NCI-H1092 treated with DMSO at 0.1 percent for 48 hours (cell line): ENCODE measurements at places on chromosomes 5 and 9.

GRCh38 chr9:124102363-124102762, 90.8 kb downstream of the LHX2 start:
- DNase-seq = no peak

GRCh38 chr9:12798066-12798770, 23.4 kb downstream of the LURAP1L start:
- DNase-seq = peak; percentile 19

GRCh38 chr5:27854243-27854852, 816.0 kb upstream of the CDH9 start:
- DNase-seq = no peak

DNA sequence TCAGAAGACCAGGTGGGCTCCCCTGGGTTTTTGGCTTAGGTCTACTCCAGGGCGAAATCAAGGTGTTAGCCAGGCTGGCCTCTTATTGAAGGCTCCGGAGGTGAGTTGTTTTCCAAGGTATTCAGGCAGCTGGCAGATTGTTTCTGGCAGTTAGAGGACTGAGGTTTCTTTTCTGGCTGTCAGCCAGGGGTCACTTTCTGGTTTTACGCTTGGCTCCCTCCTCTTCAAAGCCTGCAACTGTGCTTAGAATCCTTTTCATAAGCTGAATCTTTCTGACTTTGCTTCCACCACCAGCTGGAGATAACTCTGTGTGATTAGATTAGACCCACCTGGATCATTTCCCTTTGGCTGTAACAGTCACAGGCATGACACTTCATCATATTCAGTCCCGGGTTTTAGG, 24.6 kb downstream of the RFK start:
- peak; percentile 97 for DNase-seq

GRCh38 chr5:2320611-2321010, 430.9 kb downstream of the IRX2 start:
- DNase-seq = no peak

DNA sequence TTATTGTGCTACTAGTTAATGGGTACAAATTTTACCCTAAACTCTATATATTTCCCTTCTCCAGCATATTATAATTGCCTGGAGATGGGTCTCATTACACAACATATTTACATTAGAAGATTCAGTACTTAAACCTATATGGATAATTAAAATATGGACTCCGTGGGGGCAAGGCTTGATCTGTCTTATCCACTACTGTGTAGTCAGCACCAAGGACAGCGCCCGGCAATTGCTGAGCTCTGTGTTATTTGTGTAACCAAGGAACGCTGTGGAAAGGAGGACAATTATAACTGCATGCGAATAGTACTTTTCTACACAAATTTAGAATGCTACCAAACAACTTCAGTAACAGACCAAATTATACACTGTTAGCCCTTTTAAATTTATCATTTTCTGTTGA, 77.7 kb downstream of the DNAH5 start:
- no peak for DNase-seq

DNA sequence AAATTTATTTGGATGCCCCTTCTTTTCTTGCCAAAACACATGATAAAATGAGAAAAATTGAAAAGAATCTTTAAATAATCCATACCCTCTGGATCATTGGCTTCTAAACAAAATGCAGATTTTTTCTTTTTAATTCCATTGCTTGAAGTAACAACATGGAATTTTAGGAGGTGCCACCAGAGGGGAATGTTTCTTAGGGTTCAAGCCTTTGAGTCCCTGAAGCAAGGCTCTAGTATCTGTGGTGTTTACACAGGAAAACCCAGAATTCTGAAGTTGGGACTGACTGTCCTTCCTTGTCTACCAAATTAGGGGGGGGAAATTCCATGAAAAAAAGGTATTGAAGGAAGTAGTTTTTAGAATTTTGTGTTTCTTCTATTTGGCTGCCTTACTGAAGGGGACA, 69.4 kb downstream of the LMNB1 start:
- no peak for DNase-seq

DNA sequence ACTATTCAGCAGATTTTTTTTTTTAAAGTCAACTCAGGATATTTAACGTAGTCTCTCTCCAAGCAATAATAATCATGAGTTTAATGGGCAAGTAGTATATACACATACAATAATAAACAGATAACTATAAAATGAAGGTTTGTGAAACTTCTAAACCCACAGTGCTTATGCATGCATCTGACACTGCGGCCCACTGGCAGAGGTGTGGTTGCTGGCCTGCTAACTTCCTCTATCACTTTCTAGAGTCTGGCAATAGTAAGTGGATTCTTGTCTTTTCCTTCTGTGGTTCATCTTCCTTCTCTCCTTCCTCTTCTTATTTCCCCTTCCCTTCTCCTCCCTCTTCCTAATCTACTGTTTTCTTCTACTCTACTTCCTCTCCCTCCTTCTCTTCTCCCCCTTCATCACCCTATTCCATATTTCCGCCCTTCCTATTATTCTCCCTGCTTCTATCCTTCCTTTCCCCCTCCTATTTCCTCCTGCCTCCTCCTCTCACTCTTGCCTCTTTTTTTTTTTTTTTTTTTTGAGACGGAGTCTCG, 18.6 kb upstream of the AGXT2 start:
- DNase-seq = no peak

- no peak for DNase-seq
These were observed 937.2 kb upstream of the DMAC1 start for GRCh38 chr9:8736805-8737204.

GRCh38 chr5:1498623-1499416, 24.9 kb downstream of the LPCAT1 start:
- no peak for DNase-seq

- DNase-seq = no peak
These were observed 90.6 kb upstream of the SAP30L start for GRCh38 chr5:154355129-154355611.

- no peak for DNase-seq
These were observed 480.6 kb downstream of the NR2F1-AS1 start for GRCh38 chr5:93100428-93100827.

DNA sequence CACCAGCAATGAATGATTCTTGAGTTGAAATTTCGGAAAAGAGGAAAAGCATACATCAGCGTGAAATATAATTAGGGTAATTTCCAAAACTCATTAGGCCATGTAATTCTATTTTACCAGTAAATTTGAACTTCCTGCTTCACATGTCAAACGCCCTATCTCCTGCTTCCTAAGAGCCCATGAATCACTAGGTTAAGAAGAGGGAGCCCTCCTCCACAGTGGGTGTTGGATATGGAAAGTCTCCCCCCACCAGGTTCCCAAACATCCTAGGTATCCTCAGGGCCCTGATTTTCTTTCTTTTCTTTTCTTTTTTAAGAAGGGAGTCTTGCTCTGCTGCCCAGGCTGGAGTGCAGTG, 115.2 kb downstream of the SUSD1 start:
- DNase-seq = no peak

GRCh38 chr5:1966461-1966860, 83.7 kb upstream of the IRX4 start:
- no peak for DNase-seq

GRCh38 chr5:3161672-3162071, 410.2 kb upstream of the IRX2 start:
- DNase-seq = no peak

DNA sequence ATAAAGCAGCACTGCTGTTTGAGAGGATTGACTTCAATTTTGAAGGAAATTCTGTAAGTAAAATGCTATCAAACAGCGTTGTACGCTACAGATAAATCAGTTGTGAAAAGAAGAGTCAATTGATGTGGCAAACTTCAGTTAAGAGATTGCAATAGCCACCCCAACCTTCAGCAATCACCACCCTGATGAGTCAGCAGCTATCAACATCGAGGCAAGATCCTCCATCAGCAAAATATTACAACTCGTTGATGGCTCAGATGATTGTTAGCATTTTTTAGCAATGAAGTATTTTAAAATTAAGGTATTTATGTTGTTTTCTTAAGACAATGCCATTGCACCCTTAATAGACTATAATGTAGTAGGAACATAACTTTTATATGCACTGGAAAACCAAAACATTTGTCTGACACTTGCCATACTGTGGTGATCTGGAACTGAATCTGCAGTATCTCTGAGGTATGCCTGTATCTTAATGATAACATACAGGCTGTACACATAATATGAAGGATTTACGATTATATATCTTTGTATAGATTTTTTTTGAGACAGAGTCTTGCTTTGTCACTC, 47.5 kb downstream of the VPS13A start:
- DNase-seq = no peak

GRCh38 chr5:207599-207998, 10.4 kb downstream of the CCDC127 start:
- no peak for DNase-seq

- DNase-seq = no peak
These were observed 1985.5 kb upstream of the CDH6 start for GRCh38 chr5:29208024-29208423.

- peak; percentile 18 for DNase-seq
These were observed 943 bp downstream of the GALNT12 start for GRCh38 chr9:98808411-98808815.

DNA sequence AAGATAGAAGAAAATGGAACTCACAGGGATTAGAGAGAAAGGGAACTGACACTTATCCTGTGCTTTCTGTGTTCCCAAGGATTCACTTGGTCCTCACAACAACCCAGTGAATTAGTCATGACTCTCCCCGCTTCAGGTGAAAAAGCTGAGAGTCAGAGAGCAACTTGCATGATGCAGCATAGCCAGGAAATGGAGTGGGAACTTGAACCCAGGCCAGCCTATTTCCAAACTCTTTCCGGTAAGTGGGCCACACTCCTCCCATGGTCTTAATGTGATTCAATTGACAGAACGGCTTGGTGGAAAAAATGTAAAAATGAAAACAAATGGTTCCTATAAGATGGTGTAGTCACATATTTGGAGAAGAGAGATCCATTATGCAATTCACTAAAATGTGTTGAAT, 45.9 kb upstream of the CEMIP2 start:
- DNase-seq = no peak

GRCh38 chr9:108207561-108208165, 648.1 kb downstream of the ACTL7B start:
- DNase-seq = no peak

GRCh38 chr5:5739490-5739945, 317.0 kb downstream of the ICE1 start:
- DNase-seq = no peak

DNA sequence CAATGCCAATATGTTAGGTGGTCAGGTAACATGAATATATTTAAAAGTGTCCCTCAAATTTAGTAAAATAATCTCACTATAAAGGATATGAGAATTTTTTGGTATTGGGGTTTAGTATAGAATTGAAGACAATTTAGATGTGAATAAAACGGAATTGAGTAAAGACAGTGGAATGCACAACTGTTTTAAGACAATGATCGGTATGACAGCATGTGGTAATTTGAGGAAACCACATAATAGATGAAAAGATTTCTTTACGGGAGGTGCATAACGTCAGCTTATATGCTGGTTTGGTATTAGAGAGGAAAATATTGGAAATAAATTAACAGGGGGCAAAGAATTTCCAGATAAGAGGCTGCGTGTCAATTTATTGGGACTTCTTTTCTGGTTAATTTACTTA, 1043.2 kb downstream of the CDH18 start:
- no peak for DNase-seq

GRCh38 chr9:130458027-130458803, 13.5 kb downstream of the ASS1 start:
- no peak for DNase-seq

DNA sequence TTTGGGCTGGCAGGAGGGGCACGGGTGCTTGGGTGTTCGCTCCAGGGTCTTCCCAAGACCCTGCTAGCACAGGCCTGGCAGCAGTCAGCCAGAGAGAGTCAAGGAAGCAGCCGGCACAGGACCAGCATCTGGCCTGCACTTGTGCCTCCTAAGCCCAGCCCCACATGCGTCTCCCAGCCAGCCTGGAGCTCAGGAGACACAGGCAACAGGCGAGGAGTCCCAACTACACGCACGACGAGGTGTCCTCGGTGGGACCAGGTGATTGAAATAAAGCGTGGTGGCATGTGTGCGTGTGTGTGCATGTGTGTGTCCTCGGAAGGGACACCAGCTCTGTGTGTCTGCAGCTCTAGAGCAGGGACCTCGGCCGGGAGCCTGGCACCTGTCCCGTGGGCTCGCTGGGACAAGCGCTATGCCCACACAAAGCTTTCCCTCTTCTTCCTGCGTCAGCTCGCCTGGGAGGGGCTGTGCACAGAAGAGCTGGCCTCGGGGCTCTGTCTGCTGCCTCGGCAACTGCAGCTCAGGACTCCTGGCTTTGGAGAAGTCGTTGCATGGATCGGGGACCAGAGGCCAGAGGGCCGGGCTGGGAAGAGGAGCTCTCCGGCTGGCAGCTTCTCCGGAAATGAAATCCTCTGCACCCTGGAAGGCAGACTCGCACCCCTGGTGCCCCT, 14.7 kb upstream of the SLC9A3 start:
- DNase-seq = no peak

DNA sequence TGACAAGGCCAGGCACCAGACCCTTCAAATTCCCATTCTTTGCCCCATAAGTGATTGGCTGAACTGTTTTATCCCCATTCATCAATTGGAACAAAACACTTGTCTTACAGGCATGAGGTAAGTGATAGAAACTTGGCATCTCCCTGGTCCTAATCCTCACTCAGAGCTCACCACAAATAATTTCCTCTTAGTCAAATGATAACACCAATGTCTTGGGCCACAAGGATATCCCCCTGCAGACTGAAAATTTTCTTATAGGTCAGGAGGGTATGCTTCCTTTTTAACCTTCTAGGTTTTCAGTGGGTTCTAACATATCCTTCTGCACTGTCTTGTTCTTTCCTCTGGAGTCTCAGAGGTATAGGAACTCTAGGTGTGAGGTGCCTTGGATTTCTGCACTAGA, 14.5 kb downstream of the TNFSF15 start:
- no peak for DNase-seq

- no peak for DNase-seq
These were observed 284.5 kb upstream of the NUDT12 start for GRCh38 chr5:103847060-103847459.
